ENCODE measurements at places on chromosomes 6 and 20.
A peak's percentile ranks its signal among the peaks of the same experiment; 100 is the strongest.

DNA sequence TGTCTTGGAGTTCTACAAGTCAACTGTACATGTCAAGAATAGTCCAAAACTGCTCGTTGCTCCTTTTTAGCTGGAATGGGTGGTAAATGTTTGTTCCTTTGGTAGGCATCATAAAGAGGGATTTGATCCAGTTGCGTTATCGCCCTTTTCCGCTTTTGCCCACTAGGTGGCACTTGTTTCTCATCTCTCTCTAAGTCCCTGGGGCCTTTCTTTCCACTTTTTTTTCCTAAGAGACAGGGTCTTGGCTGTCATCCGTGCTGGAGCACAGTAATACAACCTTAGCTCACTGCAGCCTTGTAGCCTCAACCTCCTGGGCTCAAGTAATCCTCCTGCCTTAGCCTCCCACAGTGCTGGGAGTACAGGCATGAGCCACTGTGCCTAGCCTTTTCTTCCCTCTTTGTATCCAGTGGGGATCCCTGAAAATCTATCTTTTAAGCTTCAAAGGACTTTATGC is 20.7 kb downstream of the GTPBP2 start:
- peak; percentile 75 for DNase-seq

DNA sequence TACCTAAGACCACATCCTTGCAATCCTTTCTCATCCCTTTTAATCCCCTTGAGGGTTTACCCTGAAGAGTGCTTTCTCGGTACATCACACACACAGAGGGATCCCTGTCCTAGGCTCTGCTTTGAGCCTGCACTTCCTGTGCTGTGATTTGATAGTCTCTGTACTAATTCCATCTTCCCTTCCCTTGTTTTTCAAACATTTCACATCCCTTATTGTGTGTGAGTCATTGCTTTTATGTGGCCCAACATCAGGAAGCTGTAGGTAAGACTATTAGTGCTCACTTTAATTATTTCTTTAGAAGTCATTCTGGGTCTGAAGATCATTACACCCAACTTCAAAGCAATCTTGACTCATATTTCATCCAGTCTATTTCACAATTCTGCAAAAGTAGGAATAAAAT is 57.2 kb upstream of the ANKEF1 start:
- DNase-seq: no peak

GRCh38 chr6:149478631-149479314 is 6.0 kb downstream of the ZC3H12D start:
- no peak for DNase-seq

DNA sequence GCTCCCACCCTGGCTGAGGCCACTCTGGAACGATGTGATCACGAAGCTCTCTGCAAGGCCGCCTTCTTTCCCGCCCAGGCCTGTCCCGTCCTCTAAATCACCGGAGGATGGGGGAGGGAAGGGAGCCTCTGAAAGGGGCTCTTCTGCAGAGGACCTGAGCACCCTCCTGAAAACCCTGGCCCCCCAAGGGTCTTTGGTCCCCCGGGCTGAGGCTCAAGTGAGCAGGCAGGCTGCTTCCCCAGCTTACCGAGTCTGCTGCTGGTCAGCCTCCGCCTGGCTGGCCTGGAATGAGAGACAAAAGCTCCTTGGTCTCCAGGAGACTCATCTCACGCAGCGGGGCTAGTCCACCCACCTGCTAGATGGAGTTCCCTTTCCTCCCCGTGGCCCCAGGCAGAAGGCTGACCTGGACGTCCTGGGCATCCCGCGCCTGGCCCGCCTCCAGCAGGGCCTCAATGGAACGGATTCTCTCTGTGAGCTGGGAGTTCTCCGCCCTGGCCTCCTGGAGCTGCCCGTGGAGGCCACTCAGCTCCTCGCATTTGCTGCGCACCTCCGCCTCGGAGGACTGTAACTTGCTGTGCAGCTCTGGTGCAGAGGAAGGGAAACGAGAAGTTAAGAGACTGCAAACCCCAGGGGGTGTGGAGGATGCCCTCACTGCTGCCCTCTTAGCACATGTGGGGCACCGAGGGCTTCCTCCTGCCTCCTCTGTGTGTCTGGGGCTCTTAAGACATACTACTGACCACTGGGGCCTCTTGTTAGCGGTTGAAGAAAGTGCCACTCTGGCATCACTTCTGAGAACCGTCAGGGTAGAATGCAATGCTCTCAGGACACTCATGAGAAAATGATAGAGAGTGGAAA is 54.7 kb downstream of the RRBP1 start:
- DNase-seq: no peak

GRCh38 chr6:40387871-40388264 is 199.3 kb downstream of the LRFN2 start:
- no peak for DNase-seq

DNA sequence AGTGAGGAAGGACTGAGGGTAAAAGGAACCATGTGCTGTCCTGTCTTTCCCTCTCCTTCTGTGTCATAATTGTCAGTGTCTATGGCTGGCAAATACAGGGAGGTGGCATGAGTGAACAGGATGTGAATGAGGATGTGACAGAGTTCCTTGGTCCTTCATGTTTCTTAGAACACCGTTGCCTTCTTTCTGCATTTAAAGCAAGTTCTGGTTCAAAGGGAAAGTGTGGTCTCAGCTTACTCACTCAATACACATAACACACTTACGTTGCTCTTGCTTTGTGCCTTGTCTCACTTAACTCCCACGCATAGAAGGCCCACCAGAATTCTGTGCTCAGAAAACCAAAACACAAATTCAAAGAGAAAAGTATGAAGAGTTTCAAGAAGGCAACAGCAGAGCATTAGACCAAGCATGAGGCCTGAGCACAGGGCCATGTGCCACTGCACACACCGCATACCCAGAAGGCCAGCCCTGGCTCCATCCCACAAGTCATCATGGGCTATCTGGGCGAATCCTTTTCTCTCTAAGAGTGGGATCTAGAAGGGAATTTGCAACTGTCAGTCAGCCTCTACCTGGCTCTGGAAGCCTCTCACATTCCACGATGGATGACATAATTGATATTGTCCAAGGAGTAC is 38.9 kb upstream of the SAYSD1 start:
- no peak for DNase-seq

DNA sequence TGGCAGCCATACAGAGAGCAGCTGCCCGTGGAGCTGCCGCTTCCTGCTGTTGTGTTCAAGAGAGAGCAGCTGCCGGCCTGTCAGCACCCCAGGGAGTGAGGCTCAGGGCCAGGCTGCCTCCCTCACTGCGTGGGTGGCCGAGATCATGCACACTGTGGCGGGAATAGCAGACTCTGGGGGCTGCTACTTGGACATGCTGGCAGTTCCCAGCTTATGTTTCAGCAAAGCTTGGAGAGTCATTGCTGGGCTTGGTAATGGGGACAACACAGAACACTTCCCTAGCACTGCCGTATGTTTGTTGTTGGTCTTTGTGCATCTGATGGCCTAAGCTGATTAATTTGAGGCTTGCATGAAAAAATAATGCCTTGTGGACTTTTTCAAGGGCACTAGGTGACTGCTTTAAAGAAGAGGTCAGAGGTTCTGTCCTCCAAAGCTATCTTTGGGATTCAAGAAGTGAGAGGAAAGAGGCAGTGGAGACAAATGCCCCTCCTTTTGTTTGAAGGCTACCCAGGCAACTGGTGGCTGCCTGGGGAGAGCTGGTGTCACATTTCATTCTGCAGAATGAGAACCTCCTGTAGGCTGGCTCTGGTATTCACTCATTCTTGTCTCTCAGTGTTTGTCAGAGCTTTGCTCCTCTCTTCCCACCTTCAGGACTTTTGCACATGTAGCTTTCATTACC is 18.8 kb downstream of the MRAP2 start:
- peak; percentile 75 for DNase-seq

DNA sequence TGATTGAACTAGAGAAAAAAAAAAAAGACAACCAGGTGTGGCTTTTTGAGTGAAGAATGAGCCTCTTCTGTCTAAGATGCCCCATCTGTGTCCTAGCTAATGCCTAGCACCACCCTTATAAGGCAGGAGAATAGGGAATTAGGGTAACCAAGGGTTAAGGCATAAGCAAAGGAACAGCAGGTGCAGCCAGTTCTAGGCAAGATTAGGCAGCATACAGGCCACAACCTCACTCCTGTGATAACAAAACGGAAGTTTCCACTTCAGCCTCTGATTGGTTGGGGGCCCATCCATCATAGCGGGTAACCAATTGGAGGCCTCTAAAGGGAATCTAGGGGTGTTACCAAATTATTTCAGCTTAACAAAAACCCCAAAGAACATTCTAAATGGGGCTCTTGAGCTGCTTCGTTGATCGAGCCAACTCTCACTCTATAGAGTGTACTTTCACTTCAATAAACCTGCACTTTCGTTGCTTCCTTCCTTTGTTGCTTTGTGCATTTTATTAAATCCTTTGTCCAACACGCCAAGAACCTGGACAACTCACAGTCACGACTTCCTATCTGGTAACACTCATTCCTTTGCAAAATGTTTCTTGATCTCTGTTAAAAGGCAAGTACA is 61.9 kb upstream of the TAGAP start:
- peak; percentile 96 for DNase-seq

DNA sequence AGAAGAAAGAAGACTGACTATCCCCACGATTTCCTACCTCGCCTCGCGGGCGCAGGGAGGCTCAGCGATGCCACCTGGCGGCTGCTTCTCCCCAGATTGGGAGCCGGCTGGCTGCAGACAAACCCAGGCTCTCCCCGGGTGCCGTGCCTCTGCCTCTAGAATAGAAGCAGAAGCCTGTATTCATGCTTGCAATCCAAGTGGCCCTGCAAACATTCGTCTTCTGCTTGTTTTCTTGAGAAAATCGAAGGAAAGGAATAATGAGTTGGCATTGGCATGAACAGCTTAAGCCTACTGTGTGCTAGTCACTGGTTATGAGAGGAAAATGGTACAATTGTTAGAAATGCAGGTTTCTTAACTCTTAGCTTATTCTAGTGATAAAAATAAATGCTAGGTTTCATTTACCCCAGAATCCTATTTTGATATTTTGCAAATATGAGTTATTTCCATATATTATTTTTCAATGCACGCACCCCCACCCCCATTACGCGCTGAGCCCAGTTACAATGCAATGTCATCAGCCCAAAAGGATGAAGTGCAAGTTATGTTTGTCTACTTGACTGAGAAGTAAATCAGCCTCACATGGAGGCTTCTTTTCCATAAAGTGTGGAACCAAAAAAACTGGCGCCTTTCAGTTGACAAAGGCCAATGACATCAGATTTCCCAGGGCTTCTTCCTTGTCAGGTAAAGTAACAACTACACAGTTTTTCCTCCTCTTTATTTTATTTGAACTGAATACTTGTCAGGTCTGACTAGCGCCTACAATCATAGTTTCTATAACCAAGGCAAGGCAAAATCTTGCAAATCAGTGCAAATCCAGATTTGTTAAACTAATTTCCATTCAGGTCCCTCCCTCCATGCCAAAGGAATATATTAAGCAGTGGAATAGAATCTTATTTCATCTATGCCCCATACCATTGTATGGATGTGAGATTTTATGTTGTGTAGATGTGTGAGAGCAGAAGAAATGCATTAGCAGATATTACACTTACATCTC is 3.9 kb upstream of the SOX4 start:
- DNase-seq: peak; percentile 88

DNA sequence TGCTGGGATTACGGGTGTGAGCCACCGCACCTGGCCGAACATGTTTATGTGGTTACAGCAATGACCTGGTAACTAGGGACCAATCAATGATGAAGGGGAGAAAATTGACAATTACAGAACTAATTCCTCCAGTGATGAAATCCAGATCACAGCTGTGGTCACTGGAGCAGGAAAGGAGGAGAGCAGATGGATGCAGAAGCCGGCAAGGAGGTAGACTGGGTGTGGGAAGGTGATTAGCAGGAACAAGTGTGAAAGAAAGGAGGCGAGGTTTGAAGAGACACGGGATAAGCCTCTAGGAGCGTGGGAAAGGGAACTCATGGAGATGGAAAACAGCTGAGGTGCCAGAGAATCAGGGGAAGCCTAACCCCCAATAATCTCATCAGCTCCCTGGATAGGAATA is 17.2 kb upstream of the SPAG4 start:
- peak; percentile 34 for DNase-seq
